ENCODE measurements at places on chromosomes 6 and 20.
A peak's percentile ranks its signal among the peaks of the same experiment; 100 is the strongest.

DNA sequence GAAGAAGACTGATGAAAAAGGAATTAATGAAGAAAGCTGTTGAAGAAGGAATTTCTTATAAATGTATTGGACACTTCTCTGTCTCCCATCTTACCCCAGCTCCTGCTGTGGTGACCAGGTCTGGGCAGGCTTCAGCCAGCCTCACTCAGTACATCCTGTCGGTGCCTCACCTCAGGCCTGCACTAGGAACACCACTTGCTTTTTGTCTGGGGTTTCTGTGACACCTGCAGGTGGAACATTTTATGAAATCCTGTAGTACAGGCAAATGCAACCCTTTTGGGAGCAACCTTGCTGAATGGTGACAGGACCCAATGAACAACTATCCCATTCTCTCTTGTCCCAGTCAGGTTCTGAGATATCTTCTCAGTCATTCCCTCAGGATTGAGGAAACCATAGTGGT is 129.7 kb downstream of the PRDM13 start:
- DNase-seq = no peak

DNA sequence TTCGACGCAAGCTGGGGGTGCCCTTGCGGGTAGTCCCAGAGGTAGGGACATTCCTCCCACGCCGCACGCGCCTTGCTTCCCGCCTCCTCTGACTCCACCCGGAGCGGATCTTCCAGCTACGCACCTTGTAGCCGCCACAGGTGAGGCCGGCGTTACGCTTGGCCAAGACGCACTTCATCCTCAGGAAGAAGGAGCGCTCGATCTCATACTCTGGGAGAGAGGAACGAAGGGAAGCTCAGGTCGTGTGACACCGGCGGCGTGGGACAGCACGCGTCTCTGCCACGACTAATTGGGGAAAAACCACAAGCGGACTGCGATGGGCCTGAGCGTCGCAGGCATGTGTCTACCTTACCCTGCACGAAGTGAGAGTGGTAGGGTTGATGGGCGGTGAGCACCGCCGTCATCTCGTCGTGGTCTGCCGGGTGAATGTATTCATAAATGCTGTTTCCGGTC is 15.5 kb downstream of the SIM1 start:
- DNase-seq = no peak

GRCh38 chr6:42777126-42777822 is 4.6 kb upstream of the BICRAL start:
- no peak for DNase-seq

- DNase-seq = no peak
Observed at GRCh38 chr20:1326031-1326930, 2.7 kb downstream of the SDCBP2 start.

- DNase-seq = peak; percentile 64
Observed at GRCh38 chr20:49323622-49324238, 45.9 kb upstream of the ZNFX1 start.

DNA sequence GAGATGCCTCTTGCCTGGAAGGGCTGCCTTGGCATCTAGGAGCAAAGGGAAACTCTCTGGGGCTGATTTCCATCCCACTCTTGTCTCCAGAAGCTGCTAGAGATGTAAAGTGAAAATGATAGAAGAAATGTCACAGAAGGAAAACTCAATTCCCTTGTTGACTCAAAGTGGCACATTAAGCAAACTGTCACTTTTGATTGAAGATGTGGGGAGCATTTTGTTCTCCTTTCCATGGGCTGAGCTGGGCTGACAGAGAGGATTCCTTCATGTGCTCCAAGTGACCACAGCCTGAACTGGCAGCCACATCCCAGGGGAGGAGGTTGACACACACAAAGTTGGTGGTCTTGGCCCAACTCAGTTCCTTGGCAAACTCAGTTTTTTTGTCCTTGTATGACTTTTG is 9.8 kb downstream of the GPR31 start:
- DNase-seq = no peak

- no peak for DNase-seq
Observed at GRCh38 chr6:74656453-74656852, 549.4 kb downstream of the COL12A1 start.

GRCh38 chr6:161946461-161946860 is 672.6 kb upstream of the AGPAT4 start:
- DNase-seq = no peak

- no peak for DNase-seq
Observed at GRCh38 chr6:76886900-76887299, 576.4 kb downstream of the HTR1B start.

GRCh38 chr6:119768201-119768600 is 418.6 kb upstream of the MAN1A1 start:
- DNase-seq = no peak

GRCh38 chr6:18266523-18266912 is 2.2 kb upstream of the DEK start:
- DNase-seq = no peak

GRCh38 chr20:32832664-32833063 is 12.9 kb downstream of the MAPRE1 start:
- DNase-seq = peak; percentile 51

DNA sequence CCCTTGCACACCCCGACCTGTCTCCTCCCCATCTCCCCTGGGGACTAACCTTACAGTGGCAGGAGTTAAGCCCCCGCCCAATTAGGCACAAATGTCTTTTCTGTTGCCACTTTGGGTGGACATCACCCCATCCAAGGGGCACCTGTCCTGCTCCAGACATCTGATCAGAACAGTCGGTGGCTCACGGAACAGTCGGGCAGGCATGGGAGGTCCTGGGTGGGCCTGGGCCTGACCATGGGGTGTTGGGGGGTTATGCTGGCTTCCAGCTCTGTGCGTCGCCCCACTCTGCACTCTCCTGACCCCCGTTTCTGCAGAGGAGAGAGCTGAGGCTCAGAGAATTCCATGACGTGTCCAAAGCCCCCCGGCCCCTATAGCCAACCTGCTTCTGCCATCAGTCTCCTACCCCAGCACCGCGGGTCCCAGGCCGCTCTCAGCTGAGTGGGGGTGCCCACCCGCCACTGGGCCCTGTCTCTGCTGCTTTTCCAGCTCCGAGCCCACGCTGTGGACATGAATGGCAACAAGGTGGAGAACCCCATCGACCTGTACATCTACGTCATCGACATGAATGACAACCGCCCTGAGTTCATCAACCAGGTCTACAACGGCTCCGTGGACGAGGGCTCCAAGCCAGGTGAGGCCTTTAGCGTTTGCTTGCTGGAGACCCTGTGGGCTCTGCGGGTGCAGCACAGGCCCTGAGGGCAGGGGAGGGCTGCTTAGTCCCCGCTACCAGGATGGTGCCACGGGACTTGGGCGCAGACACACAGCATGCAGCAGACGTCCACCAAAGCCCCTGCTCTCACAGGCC is 213.2 kb downstream of the TAF4 start:
- DNase-seq = no peak

GRCh38 chr20:56797023-56797422 is 167.9 kb downstream of the TFAP2C start:
- DNase-seq = no peak

DNA sequence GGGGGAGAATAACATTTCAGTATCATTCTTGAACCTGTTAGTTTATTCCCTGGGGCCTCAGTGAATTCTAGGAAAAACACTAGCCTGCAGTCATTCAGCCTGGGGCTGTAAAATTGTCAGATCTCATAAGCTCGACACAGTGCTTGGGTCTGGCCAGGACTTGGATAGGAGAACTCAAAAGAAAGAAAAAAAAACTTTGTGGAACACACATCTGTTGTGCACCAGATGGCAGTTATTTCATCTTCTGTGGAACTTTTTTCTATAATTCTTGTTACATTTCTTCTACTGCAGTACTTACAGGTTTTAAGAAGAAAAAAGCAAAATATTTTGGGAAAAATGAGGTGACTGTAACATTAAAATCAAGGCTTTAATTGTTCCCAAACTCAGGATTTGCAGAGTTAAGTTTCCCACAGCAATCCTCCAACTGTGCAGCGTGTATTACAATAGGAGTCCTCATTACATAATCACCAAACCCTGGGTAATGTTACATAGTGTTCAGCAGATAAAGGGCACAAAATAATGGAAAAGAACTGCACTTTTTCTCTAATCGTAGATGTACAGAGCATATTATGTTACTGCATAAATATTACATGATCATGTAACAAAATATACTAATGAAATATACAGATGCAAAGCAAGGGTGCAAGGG is 531.1 kb upstream of the CITED2 start:
- no peak for DNase-seq

DNA sequence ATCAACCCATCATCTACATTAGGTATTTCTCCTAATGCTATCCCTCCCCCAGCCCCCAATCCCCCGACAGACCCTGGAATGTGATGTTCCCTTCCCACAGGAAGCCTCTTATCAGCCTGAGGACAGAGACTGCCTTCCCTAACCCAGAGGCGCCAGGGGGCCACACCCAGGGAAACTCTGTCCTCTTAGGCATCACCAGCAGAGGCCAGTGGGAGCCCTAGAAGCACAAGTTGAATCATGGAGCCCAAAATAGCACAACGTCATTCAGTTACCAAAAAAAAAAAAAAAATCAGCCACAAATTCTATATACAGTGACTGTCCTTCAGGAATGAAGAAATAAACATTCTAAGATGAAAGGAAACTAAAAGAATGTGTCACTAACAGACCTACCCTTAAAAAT is 625.7 kb downstream of the TFAP2A start:
- DNase-seq = no peak

GRCh38 chr6:29791162-29791561 is 36.5 kb upstream of the HLA-G start:
- DNase-seq = no peak

DNA sequence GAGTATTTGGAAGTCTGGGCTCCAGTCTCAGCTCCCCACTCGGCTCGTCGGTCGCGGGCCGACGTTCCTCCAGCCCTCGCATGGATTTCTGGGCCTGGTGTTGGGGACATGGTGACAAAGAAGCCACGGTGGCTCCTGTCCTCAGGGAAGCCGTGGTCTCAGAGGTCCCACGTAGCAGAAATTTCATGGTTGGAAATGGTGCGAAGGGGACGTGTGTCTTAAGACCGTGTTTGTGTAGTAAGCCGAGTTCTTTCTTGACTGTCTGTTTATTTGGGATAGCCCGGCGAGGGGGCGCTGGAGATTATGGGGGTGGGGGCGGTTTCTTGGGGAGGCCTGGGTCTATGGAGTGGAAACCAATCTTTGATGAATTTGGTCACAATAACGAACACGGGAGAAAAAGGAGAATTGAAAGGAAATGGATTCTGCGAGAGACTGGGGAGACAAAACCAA is 23.5 kb upstream of the MAP3K7 start:
- DNase-seq = no peak

DNA sequence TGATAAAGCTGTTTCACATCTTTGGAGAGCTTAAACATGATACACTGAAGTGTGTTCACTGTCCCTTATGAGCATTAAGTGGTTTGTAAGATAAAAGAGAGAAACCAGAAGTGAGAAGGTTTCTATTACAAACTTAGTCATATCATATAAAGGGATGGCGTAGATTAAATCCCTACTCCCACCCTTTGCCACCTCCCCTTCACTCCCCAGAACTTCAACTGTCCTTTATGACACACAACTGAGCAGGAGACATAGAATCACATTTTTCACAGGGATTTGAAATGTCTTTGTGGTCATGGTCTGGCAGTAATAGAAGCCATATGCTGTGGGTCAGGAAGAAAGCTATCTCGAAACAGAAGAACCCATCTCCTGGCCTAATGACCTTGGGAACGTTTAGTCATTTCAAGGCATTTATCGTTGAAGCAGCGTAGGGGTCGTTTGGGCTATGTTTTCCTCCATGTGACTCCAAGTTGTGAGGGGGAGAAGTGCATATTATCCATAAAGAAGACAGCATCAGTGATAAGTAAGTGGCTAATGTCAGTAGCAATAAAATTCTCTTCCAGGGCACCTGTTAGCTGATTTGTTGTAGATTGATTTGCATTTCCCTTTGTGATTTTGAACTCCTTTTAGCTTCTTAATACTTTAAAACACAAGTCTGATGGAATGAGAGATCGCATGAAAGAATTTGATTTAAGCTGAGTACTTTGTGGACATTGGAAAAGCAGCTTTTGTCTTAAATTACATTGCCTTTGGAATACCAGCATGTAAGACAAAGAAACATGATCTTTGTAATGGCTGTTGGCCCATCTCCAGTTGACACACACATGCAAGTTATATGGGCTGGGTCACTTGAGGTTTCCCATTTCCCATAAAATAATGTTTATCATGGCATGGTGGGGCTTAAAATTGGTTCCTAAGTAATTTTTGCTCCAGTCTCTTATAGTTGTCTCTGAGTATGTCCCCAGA is 501.5 kb upstream of the FLRT3 start:
- no peak for DNase-seq

DNA sequence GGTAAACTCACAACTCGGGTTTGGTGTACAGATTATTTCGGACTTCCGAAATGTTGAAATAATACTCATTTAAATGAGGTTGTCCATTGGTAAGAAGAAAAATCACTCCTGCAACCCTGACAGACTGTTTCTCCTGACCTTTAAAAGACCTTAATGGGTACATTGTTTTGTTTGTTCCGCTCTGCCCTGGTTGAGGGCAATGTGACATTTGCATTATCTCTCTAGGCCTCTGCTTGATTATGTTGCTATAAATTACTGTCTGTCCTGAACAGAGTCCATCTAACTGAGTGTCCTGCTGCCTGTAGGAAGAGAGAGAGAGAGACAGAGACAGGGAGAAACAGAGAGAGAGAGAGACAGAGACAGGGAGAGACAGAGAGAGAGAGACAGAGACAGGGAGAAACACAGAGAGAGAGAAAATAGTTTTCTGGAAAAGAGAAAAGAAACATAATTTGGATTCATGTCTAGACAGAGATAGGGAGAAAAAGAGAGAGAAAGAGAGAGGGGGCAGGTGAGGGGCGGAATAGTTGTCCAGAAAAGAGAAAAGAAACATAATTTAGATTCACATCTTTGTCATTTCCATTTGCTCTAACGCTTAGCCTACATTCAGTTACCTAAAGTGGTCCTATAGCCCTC is 83.2 kb downstream of the SHLD1 start:
- DNase-seq = no peak

GRCh38 chr6:118551063-118552053 is 3.3 kb downstream of the PLN start:
- peak; percentile 52 for DNase-seq

- no peak for DNase-seq
Observed at GRCh38 chr6:85406641-85407075, 43.2 kb upstream of the NT5E start.

Data from CD4-positive, alpha-beta T cell treated with Interleukin-21 for 1 hour (primary cell).